ENCODE measurements at places on chromosomes 12 and 14.

- no peak for DNase-seq
Observed at GRCh38 chr12:93425736-93426411, 15.9 kb downstream of the UBE2N start.

DNA sequence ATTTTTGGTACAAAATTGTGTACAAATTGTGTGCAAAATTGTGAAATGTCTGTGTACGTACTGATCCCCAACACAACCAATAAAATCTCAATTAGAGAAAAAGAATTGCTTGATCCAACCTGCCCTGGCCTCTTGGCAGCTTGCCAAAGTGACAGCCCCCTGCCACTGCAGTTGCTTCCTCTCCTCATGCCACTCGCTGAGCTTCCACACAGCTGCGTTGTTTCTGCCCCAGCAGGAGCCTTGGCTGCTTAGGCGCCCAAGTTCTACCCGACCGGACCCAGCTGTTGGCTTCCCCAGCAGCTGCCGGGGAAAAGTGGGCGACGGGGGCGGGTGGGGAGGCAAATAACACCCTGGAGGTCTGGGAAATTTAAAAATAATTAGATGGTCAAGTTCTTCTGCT, 171.8 kb upstream of the ATF7IP start:
- DNase-seq = no peak

DNA sequence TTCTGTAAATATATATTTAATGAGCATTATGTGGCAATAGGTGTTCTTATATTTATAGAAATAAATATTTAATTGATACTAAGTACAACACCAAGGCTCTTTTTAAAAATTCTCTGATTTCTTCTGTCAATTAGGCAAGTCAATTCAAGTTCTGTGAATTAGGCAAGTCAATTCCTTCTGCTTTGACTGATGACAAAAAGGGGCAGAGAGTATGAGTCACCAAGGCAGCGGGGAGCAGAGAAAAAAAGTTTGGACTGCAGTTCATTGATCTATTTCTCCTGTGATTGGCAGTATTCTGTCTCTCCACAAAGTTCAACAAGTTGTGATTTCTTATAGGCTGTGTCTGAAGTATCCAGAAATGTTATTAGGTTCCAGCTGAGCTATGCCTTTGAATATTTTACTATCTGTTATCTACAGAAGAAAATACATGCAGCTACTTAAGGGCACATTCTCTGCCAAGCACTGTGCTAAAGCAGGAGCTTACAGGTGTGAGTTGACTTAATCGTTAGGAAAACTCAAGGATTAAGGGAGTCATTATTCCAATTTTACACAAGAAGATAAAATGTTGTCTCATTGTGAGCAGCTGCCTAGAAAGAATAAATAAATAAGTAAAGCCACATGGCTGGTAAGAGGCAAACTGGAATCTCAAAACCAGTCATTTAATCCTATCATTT, 206.4 kb upstream of the ALG10B start:
- no peak for DNase-seq

DNA sequence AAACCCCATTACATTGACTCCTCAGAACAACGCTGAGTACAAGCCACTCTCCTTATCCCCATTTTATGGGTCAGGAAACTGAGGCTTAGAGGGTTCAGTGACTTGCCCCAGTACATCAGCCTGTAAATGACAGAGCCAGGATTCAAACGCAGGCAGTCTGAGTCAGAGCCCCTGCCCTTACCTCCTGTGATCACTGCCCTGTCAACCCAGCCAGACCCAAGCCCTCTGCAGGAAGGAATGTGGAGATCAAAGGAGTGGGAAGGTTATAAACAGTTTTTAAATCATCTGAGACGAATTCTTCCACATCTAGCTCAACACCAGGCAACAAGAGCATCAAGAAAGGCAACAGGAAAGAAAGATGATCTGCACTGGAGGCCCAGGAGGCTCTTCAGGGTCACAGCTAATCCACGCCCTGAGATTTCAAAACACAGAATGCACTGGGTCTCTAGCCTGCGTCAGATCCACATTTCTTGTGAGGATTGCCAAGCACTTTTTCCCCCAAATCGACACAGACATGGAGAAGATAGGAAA, 38.5 kb downstream of the SPTB start:
- no peak for DNase-seq

- DNase-seq = no peak
Observed at GRCh38 chr12:108802101-108802961, 55.1 kb downstream of the SSH1 start.

DNA sequence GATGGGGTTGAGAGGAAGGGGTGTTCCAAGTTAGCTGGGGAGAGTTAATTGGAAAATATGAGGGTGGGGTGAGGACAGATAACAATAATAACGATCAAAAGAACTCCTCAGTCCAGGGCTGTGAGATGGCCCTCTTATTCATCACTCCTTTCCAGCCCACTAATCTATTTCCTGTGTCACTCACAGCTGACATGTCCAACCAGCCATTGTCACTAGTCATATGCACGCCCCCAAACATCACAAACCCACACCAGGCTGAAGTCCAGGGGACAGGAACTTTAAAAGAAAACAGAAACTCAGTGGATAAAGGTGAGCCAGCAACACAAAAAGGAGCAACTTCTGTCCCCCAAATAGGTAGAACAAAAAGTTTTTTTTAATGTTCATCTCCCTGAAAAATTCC, 911 bp downstream of the CALCOCO1 start:
- DNase-seq = no peak

- no peak for DNase-seq
Observed at GRCh38 chr14:104345621-104346462, 207.5 kb downstream of the KIF26A start.

GRCh38 chr12:112046003-112046402, 32.8 kb downstream of the ERP29 start:
- DNase-seq = no peak

DNA sequence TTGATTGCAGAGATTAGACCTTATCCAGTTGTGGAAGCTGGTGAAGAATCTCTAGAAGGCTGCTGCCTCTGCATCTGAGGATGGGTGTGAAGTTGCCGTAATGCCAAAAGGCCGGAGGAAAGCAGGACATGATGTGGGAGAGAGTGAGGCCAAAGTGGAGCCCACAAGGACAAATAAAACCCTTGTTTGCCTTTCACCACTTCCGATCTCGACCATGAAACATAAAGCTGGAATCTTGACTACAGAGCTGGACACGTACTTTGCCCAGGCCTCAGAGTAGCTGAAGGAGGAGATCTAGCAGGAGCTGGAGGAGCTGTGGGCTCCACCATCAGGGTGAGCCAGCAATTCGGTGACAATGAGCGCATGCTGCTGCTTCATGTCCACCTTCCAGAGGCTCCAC, 5.0 kb upstream of the CACNA1C start:
- DNase-seq = no peak

GRCh38 chr12:67625004-67625403, 23.5 kb upstream of the DYRK2 start:
- DNase-seq = no peak

- no peak for DNase-seq
Observed at GRCh38 chr14:30779210-30779609, 95.1 kb upstream of the COCH start.

DNA sequence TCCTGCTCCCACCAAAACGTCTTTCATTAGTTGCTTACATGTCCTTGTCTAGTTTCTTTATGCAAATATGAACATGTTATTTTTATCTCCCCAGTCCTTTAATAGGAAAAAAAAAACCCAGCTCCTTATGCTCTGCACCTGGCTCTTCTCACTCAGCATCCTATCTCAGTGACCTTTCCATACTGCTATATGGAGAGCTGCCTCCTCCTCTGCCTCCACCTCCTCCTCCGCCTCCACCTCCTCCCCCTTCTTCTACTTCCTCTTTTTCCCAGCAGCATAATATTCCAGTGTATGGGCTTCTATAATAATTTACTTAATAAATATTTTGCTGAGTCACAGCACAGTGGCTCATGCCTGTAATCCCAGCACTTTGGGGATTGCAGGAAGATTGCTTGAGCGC, 31.5 kb downstream of the ABCB9 start:
- DNase-seq = no peak

DNA sequence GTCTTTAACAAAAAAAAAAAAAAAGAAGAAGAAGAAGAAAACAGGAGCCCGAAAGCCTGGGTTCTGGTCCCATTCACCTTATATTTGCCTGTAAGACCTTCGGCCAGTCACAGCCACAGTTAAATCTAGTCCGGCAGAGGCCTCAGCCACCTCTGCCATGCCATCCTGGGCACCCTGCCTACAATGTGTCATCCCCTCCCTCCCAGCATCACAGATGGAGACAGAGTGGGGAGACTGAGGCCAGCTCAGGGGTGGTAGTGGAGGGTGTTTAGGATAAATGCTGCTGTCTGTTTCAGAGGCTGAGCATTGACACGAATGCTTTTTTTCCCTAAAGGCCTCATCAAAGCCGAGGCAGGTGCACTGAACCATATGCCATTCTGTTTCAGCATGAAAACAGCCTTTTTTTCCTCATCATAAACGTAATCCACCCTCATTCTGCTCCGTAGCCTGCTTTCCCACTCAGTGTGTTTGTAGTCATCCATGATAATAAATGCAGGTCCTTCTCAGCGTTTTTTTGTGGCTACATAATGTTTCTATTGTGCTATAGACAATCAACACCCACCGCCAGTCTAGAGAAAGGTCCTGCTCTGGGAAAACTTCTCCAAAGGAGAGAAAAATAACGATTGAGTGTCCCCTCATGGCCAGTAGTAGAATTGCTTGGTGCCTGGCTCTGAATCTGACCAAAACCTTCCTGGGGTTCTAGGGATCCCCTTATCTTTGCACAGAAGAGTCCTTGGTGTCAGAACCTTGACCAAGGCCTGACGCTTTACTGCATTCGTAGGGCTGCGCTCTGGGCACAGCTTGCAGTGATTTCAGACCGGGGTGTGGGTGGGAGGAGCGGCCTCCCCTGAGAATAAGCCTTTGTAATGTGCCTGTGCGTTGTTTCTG, 41.1 kb upstream of the TSPAN9 start:
- no peak for DNase-seq

DNA sequence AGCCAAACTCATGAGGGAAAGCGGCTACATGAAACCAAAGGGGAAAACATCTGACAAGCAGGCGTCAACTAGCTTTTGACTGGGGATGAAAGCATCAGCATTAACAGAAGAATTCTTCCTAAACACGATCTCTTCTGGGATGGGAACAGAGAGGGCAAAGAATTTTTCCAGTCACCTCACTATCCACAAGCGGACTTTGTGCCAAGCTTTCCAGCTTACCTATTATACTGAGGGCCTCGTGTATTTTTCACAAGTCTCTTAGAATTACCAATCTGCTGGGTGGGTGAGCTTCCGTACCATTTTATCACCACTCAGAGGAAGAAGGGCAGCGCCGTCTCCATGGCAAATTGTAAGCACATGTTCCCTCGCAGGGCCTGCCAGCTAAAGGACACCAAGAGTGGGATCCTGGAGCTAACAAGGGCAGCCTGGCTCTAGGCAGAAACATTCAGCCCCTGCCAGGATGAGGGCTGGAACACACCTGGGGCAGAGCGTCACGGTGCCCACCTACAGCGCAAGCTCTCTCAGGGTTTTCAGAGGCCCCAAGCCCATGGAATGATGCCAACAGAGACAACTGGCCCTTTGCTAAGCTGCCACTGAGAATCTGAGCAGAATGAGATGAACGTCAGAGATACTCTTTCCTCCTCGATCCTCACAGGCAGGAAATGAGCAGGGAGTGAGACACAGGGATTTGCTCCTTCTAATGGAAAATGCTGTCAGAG, 74.6 kb downstream of the CHGA start:
- DNase-seq = no peak

DNA sequence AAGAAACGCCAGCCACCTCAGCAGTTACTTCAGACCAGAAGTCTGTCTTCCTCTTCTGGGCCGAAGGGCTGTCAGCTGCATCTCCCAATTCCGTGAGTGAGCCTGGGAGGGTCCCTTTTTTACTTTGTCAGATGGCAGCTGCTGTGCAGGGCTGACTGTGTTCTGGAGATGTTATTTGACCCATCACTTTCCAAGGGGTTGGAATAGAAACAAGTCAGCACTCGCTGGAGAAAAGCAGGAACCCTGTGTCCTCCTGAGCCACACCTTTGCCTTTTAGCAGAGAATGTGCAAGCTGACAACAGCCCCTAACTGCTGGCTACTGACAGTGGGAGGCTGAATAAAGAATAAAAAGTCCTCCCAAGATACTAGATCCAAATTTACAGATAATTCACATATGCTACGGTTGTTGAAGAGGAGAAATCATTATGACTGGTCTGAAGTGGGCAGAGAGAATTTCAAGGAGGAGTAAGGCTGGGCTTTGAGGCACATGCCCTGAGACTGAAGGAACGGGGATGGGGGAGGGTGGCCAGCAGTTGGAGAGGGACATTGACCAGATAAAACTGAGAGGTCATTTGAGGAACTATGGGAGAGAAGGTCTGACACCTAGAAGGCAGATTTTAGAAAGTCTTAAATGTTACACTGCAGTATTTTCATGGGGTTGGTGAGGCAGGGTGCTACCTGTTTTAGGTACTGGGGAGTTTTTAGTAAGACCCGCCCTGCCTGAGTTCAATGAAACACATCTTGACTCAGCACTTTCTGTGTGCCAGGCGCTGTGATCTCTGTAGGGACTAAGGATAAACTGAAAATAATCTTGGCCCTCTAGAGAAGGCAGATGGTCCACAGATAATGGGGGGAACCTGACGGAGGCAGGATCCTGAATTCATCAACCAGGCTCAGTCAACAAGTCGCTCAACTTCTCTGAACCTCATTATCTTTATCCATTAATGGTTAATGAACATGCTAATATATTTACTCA, 27.4 kb downstream of the FAM234B start:
- DNase-seq = no peak

- no peak for DNase-seq
Observed at GRCh38 chr12:124914392-124915238, at the start of gene UBC. Gene UBC (minus strand): TSS chr12:124914650. CDS start chr12:124913771, 879 bp downstream.

DNA sequence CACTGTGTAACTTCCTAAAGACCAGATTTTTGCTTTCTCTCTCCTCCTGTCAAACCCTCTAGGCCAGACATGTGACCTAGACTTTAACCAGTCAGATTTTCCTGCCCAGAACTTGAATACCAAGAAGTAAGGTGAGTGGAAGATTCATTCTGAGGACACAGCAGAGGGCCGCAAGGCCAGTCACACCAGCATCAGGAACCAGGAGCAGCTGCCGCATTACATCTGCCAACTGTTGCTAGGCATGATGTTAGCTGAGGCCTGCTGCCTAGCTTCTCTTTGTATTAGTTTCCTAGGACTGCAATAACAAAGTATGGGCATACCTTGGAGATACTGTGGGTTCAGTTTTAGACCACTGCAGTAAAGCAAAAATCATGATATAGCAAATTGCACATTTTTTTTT, 101.9 kb upstream of the BMP4 start:
- no peak for DNase-seq

DNA sequence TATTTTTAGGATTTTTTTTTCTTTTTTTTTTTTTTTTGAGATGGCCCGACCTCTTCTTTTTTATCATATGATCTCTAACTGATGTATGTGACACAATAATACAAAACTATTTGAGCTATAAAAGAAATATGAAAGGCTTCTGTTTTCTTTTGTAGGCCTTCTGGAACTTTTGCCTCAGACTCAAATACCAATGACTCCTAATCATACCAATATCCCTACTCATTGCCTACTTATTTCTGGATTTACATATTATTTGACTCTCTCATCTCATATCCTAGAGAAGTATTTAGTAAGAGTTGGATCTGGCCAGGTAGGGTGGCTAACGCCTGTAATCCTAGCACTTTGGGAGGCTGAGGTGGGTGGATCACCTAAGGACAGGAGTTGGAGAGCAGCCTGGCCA, 12.7 kb upstream of the WDR89 start:
- no peak for DNase-seq

GRCh38 chr12:119208626-119209061, 29.9 kb downstream of the HSPB8 start:
- DNase-seq = no peak

All from activated CD4-positive, CD25-positive, alpha-beta regulatory T cell (primary cell).